GM04503 (cell line): ENCODE measurements at places on chromosomes 2 and 18.

GRCh38 chr2:10232096-10232815, 70.4 kb upstream of the HPCAL1 start:
- no peak for DNase-seq

DNA sequence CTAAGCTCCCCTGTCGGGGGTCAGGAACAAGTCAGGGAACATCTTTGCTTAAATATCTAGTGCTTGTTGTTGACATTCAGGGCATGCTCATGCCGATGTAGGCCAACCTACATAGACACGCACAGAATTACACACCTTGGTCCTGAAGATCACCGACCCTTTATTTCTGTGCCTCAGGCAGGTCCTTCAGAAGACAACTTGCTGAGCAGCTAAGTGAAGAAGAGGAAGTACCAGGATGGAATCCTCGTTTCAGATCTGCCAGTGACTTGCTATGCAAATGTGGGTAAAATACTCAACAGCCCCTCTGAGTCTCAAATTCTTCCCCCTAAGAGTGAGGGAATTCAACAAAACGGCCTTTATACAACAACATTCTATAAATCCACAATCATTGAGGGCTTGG, 494.7 kb downstream of the BCL11A start:
- no peak for DNase-seq

GRCh38 chr2:241296767-241297166, 18.7 kb downstream of the HDLBP start:
- no peak for DNase-seq

- DNase-seq: no peak
Observed at GRCh38 chr2:202339071-202339870, 36.9 kb upstream of the BMPR2 start.

DNA sequence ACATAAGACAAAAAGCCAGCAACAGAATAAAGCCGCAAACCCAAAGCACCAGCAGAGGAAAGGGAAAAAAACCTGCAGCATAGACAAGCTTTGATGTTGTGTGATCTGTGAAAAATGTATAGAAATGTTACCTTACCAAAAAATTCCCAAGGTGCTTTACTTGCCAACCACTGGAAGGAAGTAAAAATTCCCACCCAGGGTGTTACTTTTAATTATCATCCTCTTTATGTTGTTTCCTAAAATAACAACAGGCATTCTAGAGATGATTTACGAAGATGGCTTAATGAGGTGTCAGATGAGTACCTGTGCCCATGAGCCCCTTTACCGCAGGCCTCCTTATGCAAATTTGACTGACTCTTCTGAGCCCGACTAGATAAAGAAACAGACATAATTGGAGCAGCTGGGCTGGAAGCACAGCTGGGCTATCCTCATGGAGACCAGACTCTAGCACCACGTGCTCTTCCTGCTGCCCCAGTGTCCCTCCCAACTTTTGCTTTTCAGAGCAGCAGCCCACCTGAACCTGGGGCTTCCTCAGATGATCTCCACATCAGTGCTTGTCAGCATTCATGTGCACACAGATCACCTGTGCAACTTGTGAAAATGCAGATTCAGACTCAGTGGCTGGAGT, 41.5 kb downstream of the SRSF7 start:
- DNase-seq: no peak

- DNase-seq: no peak
Observed at GRCh38 chr18:52310651-52311050, 29.3 kb upstream of the DCC start.

DNA sequence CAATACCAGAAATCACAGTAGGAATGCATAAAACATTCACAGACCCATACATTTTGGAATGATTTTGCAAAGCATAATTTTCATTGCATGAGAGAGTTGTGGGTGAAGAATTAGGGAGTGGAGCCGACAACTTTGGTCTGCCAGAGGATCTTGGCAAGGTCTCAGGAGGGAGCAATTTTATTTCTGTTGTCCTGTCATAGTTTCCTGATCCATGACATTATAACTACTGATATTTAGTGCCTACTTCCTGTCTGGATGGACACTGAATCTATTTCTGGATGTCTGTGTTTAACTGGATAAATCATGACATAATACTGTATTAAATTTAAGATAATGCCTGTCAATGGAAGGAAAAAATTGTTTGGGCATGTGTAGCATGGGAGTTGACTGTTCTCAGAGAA, 2.4 kb downstream of the ITGA4 start:
- DNase-seq: peak; percentile 78

DNA sequence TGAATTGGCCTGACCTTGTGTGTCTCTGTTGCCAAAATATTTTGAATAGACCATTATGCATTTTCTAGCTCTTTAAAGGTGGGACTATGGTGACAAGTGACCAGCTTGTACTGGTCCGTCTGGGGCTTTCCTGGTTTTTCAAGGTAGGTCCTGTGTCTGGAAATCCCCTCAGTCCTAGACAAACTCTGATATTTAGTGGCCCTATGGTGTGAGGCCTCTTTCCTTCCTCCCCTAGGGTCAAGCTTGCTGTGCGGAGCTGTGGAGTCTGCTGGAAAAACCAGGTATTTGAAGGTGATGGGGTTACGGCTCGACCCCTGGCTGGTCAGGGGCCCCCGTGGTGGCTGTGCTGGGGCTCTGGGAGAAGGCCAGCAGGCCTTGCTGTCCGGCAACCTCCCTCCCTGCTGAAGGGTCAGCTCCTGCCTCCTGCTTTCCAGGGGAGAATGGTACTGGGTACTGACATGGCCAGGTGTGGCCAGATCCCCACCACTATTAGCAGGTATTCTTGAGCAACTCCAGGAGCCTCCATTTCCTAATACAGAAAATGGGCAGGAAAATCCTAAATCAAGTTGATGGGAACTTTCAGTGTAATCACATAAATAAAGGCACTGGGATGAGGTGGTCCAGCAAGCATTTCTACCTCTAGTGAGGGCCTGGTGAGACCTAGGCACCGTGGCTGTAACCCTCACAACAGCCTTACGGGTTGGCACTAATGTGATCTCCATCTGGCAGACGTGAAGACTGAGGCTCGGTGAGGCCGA, 86.2 kb upstream of the HS6ST1 start:
- no peak for DNase-seq

GRCh38 chr2:29317801-29318485, 202.7 kb downstream of the CLIP4 start:
- no peak for DNase-seq

- DNase-seq: no peak
Observed at GRCh38 chr2:216603010-216603883, 30.0 kb upstream of the IGFBP2 start.

DNA sequence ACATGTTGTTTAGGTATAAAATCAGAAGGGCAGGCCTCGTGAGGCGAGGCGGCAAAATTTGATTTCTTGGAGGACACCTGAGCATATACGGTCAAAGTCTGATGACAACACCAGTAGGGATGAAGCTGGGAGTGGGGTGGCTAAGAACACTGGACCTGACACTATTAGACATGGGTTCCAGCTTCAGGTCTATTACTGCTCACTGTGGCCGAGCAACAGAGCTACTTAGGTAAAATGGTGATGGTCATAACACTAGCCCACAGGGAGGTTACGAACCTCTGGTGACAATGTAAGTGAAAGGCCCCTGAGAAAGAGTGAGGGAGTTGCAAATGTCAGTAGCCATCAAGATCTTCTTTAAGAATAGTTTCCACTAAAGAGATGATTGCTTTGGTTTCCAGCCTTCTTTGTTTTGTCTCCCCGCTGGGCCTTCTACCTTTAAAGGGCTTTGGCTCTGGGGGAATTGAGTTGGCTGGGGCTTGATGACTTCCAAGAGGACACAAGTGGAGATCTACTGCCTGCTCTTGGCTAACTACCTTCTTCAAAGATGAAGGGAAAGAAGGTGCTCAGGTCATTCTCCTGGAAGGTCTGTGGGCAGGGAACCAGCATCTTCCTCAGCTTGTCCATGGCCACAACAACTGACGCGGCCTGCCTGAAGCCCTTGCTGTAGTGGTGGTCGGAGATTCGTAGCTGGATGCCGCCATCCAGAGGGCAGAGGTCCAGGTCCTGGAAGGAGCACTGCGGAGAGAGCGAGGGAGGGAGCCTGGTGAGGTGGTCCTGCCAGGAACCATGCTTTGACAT, 3.5 kb downstream of the IL1B start:
- DNase-seq: no peak

DNA sequence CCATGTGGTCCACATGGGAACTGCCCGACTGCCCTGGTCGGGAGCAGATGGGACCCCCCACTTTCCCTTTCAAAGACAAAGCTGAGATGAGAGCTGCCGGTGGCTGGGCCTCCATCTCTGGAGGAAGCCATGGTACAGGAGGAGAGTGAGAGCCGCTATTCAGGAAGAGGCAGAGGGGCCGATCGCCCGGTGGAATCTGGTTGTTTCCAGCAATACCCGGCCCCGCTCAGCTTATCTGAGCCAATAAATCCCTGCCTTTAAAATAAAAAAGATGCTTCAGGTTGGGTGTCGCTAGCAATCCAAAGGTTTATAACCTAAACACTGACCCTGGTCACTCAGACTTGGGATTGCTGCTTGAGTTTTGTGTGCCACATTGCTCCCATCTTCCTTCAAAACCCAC, 15.2 kb upstream of the B3GNT7 start:
- no peak for DNase-seq

- no peak for DNase-seq
Observed at GRCh38 chr2:20977520-20978180, 66.2 kb downstream of the APOB start.

DNA sequence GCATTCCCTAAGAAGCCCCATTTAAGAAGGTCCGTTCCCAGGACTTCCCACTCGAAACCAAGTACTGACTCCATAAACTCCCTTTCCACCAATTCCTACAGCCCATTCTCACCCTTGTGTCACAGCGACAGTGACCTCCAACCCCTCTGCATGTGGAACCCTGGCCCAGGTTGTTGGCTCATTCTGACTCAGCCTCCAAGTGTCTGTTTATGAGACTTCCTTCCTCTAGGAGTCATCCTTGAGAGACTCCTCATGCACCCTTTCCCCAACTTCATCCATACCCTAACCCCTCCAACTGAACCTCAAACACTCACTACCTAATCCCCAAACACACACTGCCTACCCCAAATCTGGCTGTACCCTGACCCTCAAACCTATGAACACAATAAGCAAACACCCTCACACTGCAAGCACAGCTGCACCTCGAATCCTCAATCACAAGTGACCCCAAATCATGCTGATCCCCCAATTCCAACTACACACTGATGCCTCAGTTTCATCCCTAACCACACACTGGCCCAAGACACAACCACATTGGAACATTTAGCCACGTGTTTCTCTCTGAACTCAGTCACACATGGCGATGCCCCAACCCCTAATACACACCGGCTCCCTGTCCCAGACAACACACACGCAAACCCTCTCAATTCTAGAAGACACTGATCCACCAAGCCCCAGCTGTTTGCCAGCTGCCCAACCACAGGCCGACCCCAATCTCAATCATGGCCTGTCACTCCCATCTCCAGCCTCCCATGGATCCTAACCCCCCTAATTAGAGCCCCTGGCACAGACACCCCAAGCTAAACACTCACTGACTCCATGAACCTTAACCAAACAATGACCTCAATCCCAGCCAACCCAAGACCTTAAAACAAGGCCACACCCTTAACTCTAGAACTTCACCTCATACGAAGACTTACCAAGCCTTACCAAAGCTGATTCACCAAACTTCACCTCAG, 219.6 kb downstream of the CYP26B1 start:
- no peak for DNase-seq

GRCh38 chr2:120546865-120547390, 188.7 kb upstream of the GLI2 start:
- no peak for DNase-seq

- no peak for DNase-seq
Observed at GRCh38 chr18:75257605-75258004, 47.0 kb downstream of the TSHZ1 start.

- DNase-seq: no peak
Observed at GRCh38 chr18:13501891-13502290, 224.5 kb downstream of the FAM210A start.

GRCh38 chr18:46155641-46156051, 51.5 kb downstream of the HAUS1 start:
- DNase-seq: peak; percentile 95

GRCh38 chr2:220162320-220162719, 534.9 kb downstream of the SLC4A3 start:
- DNase-seq: peak; percentile 37

DNA sequence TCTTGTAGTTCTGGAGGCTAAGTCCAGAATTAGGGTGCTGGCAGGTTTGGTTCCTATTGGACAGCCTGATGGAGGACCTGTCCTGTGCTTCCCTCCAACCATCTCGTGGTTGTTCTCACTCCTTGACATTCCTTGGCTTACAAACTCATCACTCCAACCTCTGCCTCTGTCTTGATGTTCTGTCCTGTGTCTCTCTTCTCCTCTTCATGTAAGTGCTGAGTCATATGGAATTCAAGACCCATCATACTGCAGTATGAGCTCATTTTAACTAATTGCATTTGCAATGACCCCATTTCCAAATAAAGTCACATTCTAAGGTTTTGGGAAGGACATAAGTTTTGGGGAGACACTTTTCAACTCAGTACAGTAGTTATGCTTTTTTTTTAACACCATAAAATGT, 374.7 kb downstream of the TRIB2 start:
- no peak for DNase-seq

DNA sequence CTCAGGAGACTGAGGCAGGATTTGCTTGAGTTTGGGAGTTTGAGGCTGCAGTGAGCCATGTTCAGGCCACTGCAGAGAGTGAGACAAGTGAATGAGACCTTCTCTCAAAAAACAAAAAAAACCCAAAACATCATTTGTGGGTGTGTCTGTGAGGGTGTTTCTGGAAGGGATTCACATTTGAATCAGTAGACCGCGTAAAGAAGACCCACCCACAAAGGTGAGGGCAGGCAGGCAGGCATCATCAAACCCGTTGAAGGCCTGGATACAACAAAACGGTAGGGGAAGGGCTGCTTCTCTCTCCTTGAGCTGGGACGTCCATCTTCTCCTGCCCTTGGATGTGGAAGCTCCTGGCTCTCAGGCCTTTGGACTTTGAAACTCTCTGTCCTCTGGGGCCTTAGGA, 25.4 kb downstream of the CDKL4 start:
- DNase-seq: no peak

- no peak for DNase-seq
Observed at GRCh38 chr2:99643787-99644418, 154.1 kb upstream of the REV1 start.

GRCh38 chr2:88698498-88699233, 7.2 kb downstream of the RPIA start:
- DNase-seq: no peak

GRCh38 chr2:74221604-74222299, 23.3 kb downstream of the MTHFD2 start:
- no peak for DNase-seq

GRCh38 chr2:121159291-121160071, 125.5 kb downstream of the TFCP2L1 start:
- no peak for DNase-seq

GRCh38 chr2:26658691-26659346, 17.7 kb upstream of the CIB4 start:
- DNase-seq: no peak

DNA sequence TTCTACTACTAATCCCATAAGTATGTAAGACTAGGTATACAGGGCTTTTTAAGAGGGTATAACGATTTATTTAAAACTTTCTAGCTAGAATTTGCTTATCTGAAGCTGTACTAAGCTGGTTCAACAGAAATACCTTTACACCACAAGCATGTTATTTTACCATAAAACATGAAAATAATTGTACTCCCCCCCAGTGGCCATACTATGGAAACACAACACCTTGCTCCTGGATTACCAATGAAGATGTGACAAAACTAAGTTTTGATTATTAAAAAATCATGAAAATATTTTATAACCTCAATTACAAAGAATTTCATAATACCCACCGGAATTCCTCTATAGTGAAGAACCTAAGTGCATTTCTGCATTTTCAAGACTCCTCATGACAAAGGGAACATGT, 27.3 kb downstream of the LPIN2 start:
- no peak for DNase-seq

GRCh38 chr2:120791962-120792297, 56.3 kb downstream of the GLI2 start:
- DNase-seq: no peak

GRCh38 chr18:75656035-75656434, 228.5 kb upstream of the SMIM21 start:
- no peak for DNase-seq
